Urinary bladder (tissue), 4 donors: ENCODE measurements at places on chromosomes 6 and 20.

DNA sequence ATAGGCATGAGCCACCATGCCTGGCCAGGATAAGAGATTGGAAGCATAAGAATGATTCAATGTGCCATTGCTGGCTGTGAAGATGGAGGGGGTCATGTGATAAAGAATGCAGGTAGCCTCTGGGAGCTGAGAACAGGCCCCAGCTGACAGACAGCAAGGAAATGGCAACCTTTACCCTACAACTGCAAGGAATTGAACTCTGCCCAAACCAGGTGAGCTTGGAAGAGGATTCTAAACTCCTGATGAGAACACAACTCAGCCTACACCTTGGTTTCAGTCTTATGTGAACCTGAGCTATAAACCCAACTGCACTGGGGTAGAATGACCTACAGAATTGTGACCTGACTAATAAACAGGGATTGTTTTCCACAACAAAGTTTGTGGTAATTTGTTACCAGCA lies 82.0 kb upstream of the AKIRIN2 start:
- no peak for DNase-seq

- DNase-seq, result no peak
Observed at GRCh38 chr6:157462956-157463742, 82.2 kb downstream of the ZDHHC14 start.

DNA sequence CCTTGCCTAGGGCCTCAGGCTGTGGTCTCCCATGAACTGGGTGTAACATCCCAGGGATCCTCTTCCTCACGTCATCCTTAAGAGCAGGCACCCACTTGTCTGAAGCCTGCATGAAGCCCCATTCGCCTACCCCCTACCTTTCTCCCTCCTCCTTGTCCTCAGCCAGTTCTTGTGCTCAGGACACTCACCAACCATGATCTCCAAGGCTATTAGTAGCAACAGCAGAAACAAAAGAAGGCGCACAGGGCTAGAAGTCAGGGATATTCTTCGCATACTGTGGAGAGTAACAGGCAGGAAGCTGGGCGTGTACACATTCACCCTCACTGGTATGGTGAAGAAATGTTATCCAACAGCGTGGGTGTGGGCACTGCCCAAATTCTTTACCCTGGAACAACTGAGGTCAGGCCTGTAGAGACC lies 7.3 kb downstream of the RAET1E start:
- no peak for DNase-seq

DNA sequence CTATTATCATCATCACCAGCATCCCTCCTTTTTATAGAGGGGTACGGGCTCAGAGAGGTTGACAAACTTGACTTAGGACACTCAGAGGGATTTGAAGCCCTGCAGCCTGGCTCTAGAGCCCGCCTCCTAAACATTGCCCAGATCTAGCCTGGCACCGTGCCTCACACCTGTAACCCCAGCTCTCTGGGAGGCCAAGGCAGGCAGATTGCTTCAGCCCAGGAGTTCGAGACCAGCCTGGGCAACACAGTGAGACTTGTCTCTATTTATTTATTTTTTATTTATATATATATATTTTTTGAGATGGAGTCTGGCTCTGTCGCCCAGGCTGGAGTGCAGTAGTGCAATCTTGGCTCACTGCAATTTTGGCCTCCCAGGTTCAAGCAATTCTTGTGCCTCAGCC lies 6.3 kb upstream of the CSE1L start:
- DNase-seq, result no peak

DNA sequence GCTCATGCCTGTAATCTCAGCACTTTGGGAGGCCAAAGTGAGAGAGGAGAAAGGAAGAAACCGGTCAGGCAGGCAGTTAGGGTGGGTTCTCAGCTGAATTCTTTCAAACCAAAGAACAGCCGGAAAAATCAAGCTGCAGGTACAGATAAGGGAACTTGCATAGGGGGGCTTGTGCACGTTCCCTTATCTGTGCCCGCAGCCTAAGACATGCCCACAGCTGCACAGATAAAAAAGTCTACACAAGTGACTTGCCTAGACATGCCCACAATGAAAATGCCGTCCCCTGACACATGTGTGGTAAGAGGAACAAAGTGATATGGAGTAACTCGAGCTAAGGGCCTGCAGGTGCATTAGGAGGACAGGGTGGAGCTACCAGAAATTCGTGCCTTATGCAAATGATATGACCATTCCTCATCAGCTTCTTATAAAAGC lies 175.8 kb upstream of the SALL4 start:
- no peak for DNase-seq
